SIG-M5 (cell line): ENCODE measurements at places on chromosomes 2 and 18.

DNA sequence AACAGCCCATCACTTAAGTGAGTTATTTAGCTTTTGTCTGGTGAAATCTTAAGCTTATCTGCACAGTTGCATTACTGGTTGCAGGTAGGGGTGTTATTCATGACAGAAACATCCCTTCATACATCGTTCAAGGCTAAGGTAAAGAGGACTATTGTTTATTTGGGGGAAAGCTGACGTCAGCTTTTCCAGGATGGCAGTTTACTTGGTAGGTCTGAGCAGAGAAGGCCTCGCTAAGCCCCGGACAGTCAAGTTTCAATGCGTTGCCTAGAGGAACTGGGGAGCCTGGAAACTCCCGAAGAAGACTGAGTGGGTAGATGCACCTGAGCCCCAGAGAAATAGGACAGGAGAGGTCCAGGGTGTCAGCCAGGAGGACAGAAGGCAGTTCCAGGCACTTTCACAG, 2.2 kb downstream of the RNU4ATAC start:
- DNase-seq, result no peak

- DNase-seq, result no peak
These were observed at the start of gene REG3A for GRCh38 chr2:79159653-79160052. Gene REG3A (minus strand): TSS chr2:79159753. CDS start chr2:79159405, 348 bp downstream.

DNA sequence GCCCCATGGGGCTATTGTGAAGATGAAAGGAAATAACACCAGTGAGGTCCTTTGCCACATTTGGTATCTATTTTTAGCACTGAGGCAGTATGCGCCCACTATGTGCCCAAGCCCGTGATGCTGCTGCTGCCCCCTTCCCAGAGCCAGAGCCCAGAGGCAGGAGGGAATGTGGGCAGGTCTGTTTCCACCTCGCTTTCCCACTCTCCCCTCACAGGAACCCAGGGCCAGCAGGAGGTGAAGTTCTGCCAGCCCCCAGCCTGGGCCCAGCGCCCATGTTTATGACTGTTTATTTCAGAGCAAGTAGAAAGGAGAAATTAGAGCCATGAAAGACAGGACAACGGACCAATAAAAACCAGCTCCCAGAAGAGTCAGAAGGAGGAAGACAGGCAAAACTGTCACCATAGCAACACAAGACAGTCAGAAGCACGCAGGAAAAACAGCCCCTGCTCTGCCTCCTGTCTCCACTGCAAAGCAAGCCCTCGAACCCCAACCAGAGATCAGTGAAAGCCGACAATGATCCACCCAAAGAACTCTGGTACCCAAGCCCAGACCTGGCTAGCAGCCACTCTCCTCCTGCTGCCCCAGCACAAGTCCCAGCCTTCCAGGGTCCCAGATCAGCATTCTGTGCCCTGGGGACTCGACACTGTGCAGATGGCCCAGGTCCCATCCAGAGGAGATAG, 1.4 kb downstream of the CYRIA start:
- DNase-seq, result peak; percentile 4

DNA sequence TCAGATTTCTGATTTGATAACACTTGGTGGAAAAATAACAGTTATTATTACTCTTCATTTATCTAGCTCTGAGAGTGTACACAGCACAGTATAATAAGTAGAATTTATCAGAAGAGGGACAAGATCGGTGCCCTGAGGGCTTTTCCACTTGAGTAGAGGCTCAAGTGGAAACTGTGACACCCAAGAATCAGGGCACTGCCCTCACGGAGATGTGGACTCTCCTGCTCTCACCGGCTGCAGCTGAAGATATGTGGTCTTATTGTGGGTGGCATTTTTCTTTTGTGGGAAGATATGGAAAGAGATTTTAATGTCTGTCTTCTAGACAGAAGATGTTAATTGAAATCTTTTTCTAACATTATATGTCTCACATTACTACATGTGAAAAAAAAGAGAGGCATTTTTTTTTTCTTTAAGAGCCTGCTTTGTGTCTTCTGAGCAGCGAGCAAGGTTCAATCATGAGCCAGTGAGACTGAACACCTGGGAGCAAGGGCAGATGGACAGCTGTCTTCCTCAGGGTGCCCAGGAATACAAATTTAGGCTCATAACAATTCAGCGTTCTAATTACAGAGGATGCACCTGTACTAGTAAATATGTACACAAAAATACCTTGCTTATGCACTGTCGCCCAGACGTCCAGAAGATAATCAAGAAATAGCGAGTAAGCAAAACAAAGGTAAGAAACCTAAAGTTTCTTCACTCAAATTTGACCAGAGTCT, 1098.2 kb upstream of the FANCL start:
- no peak for DNase-seq

GRCh38 chr2:108587621-108588020, 53.4 kb downstream of the LIMS1 start:
- no peak for DNase-seq

DNA sequence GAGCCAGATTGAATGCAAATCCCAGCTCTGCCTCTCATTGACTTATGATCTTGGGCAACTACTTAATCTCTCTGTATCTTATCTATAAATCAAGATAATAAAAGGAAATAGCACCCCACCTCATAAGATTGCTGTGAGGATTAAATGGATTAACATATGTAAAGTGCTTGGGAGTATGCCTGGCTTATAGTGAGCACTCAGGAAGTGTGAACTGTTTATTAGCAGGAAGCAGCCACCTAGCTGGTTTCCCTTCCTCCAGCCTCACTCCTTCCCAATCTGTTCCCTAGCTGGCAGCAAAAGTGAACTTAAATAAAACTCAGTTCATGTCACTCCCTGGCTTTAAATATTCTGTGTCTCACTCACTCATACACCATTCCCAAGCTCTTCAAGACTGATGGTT, 526.6 kb upstream of the PKDCC start:
- DNase-seq, result no peak
